Stimulated activated naive CD4-positive, alpha-beta T cell (primary cell): ENCODE measurements at places on chromosomes 6 and 20.
A peak's percentile ranks its signal among the peaks of the same experiment; 100 is the strongest.

DNA sequence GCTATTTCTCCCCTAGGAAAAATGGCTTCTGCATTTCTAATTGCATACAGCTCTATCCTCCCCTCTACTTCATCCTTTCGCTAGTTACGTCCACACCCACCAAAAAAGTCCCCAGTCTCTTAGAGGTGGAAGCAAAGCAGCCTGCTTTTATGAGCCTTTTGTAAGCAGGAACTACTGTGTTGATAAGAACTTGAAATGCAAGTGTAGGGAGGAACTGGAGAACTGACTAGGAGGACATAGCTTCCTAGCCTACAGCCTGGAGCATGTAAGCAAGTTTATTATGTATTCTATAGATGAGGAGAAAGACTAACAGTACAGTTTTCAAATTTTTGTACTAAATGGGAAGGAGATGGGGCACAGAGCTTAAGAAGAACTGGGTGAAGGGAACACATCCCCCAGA, 10.3 kb downstream of the ARHGAP18 start:
- no peak for DNase-seq

GRCh38 chr6:17879184-17879583, 108.3 kb downstream of the KIF13A start:
- DNase-seq: no peak

DNA sequence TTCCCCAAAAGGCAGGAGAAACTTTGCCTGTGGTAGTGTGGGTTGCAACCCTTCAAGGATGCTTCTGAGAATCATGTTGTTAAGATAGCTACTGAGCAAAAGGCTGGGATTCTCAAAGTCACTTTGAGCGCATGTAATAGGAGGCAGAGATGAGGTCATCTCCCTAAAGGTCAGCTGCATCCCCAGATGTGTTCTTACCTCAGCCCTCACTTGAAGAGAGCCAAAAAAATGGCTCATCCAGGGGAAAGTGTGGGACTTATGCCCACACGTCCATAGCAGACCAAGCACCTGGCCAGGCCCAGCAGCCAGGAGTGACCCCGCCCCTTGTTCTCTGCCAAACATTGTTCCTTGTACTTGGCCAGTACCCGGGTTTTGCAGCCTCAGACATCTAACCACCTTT, 187.0 kb upstream of the BMP2 start:
- no peak for DNase-seq

- no peak for DNase-seq
Observed at GRCh38 chr6:150925590-150925928, 60.1 kb downstream of the MTHFD1L start.

- DNase-seq: no peak
Observed at GRCh38 chr6:136228814-136229213, 21.3 kb downstream of the MTFR2 start.

DNA sequence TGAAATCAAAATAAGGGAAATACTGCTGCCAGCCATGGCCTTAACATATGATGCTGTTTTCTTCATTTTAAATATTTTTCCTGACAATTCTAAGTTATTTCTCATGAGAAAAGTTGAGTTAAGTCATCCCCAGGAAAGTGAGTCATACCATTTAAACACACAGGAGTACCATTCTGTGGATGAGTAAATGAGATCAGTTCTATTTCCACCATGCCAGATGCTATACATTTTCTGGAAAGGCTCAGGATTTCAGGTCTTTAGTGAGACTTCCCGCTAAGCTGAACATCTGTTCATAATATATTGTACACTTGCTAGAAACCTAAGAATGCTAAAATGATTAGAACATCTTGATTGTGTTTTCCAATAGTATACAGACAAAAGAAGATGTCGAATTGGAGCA, 256.2 kb upstream of the MANEA start:
- DNase-seq: no peak

- DNase-seq: no peak
Observed at GRCh38 chr6:132650429-132650828, 8.6 kb downstream of the TAAR1 start.

DNA sequence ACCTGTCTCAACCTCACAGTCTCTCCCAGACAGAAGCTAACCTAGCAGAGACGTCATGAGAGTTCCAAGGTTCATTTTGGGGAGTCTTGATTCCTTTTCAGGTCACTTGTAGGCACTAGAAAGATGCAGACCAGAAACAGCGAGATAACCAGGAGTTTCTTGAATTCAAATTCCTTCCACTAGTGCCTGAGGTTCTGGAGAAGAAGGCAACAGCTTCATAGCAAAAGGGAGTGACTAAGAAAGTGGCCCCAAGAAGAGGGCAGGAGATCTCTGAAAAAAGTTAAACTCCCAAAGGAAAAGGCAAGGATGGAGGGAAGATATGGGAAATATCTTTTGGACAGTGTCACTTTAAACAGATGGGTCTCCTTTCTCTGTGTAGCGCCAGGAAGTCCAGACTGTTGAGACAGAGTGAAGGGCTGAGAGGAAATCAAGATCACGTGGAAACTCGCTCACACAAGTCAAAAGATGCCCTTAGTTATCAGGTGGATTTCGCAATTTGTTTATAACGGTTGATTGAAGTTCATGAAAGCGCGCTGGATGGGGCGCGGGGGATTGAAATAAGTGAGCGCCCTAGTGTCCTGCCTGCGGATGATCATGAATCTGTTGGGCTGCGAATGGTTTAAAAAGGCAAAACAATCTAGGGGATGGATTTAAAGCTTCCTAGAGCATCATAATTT, 4.8 kb upstream of the PRSS16 start:
- no peak for DNase-seq

GRCh38 chr20:33419140-33419974, 18.0 kb upstream of the CDK5RAP1 start:
- DNase-seq: no peak

- no peak for DNase-seq
Observed at GRCh38 chr6:46903175-46903574, 18.6 kb downstream of the ADGRF5 start.

GRCh38 chr6:108947114-108947854, 99.1 kb downstream of the ARMC2 start:
- no peak for DNase-seq

GRCh38 chr20:4171538-4172116, 156.3 kb upstream of the RNF24 start:
- peak; percentile 44 for DNase-seq

DNA sequence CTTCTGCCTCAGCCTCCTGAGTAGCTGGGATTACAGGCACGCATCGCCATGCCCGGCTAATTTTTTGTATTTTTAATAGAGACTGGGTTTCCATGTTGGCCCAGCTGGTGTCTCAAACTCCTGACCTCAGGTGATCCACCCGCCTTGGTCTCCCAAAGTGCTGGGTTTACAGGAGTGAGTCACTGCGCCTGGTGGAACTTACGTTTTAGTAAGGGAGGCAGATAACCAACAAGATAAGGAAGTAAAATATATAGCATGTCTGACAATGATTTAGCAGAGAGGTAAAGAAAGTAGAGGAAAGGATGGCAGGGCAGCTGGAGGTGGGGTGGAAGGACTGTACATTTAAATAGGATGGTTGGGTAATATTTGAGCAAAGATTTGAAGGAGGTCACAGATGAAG, 12.8 kb upstream of the MYMX start:
- no peak for DNase-seq

DNA sequence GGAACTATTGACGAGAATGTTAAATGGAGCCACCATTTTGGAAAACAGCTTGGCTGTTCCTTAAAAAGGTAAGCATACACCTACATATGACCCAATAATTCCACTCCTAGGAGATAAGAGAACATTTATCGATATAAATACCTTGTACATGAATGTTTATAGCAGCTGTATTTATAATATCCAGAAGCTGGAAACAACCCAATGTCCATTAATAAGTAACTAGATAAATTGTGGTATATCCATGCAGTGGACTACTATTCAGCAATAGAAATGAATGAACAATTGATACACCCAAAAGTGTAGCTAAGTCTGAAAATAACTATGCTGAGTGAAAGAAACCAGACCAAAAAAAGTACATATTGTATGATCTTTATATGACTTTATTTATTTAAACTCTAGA, 42.2 kb upstream of the ADIG start:
- no peak for DNase-seq

DNA sequence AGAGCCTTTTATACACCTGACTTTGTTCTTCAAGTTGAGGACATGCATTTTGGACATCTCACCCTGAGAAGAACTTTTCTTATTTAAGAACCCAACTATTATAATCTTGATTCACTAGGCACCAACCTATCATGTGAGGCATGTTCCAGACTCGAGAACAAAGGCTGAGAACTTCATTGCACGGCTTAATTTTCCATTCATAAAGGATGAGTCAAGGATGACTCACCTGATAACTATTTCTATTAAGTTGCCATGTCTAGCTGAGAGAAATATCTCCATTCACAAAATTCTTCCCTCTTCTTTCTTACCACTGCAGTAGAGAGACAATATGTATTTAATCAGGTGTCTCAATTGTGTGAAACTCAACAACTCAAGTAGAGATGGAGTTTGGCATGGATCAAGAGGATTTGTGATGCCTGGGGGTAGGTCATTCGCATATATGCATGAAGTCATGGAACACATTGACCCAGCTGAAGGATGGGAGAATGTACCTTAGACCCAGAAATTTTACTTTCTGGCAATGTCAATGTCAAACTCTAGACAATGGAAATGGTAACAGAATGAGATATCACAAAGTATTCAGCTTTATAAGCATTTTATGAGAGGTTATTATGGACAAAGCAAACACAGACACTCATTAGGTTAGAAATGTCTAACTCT, 208.7 kb upstream of the PRND start:
- no peak for DNase-seq

GRCh38 chr20:39993742-39994141, 695.3 kb downstream of the MAFB start:
- DNase-seq: no peak

DNA sequence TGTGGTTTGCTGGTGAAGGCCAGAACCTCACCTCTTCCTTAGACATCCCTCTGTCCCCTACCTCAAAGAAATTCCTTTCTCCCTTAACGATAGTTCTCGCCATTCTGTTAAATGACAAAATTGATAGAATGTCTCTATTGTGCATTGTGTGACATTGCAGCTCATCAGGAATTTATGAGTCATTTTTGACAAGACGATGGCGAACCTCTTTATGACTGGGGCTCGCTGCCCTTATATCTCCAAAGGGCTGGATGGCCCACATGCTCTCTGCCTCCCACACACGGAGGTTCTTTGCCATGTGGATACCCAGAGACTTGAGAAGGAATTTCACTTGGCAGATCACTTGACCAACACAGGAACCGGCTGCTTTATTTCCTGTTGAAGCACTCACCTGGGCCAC, 66.8 kb upstream of the RPS6KA2 start:
- DNase-seq: no peak

DNA sequence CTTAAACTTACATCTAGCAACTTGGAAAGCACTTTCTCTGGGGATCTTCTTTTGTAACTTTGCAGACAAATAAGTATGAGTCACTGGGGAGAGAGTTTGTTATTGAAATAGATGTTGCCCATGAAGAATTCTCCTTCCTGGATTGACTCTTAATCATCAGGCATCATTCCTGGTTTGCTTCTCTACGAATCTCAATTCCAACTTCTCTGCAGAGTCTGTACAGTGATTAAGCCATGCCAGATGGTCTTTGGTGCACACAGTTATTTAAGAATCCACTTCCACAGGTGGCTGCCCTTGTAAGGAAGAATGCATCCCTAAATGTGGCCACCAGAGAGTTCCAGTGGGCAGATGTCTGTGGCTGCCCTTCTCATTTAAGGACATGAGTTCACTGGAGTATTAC, 25.7 kb downstream of the MYCT1 start:
- no peak for DNase-seq

DNA sequence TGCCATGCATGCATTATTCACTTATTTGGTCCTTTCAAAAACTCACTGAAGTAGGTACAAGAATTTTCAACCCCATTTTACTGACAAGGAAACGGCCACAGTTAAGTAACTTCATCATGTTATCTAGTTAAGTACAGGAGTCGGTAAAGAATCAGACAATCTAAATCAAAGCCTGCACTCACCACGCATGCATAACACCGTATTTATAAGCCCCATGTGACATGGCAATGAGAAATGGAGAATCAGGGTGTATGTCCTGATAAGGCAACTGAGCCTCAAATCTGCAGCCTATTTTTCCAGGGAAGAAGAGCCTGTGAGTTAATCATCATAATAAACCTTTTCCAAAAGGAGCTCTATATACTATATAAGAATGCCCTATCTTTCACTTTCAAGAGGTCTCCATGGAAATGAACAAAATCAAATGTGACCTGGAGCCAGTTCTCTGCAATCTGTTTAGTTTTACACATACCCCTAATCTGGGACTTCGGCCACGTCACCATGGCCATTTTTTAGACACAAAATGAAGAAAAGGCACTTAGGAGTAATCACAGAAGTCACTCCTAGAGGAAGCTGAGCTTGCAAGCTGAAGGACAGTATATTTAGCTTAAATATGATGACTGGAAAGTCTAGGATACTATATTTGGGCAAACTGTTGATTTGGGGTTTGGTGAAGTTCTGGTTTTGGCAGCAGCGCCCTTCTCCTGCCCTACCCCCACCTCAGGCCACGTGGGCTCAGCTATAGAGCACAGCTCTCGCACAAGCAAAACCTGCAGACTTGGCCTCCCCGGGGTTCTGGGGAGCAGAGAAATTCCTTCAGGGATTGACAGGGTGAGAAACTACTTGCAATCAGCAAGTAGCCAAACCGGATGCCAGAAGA, 19.2 kb downstream of the TRAM2 start:
- DNase-seq: no peak

DNA sequence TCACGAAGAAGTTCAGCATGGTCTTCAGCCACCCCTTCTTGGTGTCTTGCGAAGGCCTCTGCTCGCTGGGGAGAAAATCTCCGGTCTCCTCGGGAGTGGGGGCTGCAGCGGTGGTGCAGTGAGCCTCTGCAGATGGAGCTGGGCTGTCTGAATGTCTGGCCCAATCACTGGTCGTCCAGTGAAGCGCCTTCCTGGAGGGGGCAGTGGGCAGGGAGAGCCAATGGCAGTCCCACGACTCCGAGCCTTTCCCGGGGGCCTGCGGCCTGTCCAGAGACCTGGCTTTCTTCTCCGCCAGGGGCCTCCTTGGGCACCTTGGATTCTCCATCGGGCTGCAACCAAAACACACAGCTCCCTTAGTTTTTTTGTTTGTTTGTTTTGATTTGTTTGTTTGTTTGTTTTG, 6.3 kb downstream of the BNIP5 start:
- no peak for DNase-seq

GRCh38 chr20:36421641-36422040, 115.5 kb downstream of the DLGAP4 start:
- no peak for DNase-seq

GRCh38 chr6:82492134-82492533, 128.5 kb downstream of the TPBG start:
- DNase-seq: no peak

DNA sequence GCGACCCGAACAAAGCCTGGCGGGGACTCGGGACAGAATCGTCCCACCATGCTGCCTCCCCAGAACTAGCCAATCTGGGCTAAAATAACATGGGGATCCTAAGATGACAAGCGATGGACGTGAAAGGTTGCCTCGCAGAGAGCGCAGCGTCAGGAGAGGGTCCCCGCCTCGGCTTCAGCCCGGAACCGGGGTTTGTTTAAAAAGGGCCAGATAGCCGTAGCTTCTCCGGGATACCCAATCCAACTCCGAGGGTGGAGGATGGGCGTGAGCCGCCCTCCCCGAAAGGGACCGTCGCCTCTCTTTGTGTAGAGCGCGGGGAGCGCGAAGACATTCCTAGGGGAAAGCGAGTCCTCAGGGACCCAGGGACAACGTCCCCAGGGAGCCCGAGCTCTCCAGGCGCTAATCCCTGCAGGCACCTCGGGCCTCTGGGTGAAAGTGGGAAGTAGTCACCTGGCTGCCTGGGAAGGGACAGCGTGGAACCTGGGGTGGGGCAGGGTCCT, 643 bp downstream of the CD24 start:
- no peak for DNase-seq

GRCh38 chr20:14955399-14955798, 618.0 kb upstream of the FLRT3 start:
- no peak for DNase-seq

- DNase-seq: no peak
Observed at GRCh38 chr6:13397359-13398068, 69.2 kb upstream of the TBC1D7 start.
